HTR-8/SVneo (cell line): ENCODE measurements at places on chromosomes 6 and 20.

DNA sequence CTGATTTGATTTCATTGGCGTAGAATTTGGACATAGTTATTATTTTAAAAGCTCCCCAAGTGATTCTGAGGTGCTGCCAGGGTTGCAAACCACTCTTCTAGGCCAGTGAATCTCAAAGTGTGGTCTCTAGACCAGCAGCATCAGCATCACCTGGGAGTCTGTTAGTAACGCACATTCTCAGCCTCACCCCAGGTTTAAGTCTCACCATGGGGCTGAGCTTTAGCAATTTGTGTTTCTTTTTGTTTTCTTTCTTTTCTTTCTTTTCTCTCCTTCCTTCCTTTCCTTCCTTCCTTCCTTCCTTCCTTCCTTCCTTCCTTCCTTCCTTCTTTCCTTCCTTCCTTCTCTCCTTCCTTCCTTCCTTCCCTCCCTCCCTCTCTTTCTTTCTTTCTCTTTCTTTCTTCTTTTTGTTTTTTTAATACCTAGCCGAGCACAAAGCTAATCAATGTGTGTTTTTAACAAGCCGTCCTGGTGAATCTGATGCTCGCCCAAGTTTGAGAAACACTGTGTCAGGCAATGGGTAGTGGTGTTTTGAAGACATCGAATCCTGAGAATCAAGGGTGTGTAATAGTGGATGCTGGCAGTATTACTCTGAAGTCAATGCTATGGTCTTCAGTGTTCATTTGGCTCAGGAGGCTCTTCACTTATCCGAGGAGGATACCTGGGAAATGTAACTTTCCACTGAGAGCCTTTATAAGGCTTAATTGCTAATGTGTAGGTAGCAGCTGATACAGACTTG is 104.9 kb downstream of the SLX4IP start:
- no peak for DNase-seq

DNA sequence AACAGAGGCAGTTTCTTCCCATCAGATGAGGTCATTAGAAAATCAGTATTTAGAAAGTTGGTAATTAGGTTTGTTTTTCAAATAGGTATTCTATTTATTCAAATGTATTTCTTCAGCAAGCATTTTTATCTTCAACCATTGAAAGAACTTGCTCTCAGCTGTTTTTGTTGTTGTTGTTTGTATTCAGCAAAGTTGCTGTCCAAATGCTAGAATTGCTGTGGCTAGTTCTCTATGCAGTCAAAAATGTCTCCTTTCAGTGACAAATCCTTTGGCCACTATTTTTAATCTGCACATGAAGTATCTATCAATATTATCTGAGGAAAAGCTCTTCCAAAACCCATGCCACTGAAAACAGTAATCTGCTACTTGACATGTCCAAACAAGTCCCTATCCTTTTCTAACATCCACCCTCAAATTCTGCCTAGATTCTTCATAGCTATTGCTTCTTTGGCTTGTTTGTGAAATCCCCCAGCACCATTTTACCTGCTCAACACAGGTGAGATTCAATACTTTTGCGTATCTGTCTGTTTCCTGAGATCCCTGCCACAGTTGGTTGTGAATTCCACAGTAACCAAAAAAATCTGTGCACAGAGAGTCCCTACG is 1005.4 kb downstream of the GRIK2 start:
- no peak for DNase-seq

DNA sequence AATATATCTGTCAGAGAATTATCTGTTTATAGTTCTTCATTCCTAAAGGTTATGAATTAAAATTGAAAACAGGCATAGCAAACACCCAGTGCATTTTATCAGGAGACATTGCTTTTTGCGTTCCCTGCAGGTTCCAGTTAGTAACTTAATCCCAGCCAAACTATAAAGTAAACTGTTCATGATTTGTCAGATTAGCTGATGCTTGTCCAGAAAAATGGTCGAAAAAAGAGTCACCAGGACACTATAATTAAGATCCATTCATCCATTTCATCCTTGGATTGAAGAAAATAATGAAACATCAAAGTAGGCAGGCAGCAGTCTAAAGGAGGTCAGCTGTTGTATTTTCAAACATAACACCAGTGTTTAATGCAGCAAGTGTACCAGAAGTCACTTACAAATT is 75.9 kb downstream of the EPHA7 start:
- no peak for DNase-seq

GRCh38 chr6:48397887-48398286 is 286.9 kb upstream of the PTCHD4 start:
- DNase-seq, result no peak

DNA sequence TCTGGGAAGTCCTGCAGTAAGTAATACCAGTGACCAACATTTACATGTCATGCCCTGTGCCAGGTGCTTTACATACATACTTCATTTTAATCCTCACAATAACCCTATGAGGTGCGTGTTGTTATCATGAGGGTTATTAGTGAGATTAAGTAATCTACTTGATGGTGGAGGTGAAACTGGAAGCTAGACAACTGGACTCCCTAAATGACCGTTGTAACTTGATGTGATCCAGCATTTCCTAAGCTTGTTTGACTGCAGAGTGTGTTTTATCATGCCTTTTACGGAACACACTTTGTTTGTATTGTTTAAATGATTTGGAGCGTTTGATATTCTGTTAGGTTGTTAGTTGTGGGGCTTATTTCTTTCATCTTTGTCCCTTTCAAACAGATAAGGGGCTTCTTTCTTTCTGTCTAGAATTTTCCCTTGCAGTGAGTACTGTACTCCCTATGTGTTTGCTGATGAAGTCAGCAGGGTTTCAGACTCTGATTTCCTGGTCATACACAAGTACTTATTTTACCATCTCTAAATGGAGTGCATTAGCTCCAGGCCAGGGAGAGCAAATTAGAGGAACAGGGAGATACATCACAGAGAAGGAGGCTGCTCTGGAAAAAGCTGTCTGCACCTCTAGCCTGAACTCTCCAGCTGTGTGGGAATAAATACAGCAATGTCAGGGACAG is 29.7 kb downstream of the CHMP4B start:
- no peak for DNase-seq

DNA sequence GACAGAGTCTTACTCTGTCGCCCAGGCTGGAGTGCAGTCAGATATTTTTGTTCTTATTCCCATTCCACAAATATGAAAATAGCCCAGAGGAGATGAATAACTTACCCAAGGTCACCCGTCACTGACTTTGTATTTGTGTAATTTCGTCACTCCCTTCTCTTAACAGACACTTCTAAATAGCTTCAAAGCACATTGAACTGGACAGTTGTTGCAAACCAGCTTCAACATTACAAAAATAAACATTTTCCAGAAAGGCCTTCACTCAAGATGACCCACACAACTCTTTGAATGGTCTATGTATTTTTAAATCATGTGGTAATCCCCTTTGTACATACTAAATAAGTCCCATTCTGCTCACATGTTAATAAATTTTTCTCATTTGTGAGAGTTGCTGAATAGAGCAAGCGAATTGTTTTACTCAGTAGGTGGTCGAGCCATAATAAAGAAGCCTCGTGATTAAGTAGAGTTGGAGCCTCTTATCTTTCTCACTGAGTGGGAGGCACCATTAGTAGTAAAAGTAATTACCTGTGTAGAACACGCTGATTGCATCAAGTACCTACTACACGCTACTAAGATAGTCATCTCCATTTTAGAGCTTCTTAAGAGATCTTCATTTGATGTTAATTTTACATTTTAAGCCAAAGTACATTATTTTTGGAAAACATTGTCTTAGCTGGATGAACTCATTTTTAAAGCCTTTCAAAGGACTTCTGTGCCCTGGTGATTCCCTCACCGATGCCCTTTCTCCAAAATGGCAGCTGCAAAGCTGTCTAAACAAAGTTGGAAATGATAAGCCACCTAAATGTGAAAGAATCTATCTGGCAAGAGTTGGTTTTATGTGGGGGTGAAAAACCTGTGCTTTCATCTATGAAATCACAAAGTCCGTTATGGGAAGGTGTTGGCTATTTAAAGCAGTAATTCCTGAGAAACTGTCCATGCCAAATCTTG is 110.0 kb downstream of the TSHZ2 start:
- no peak for DNase-seq

DNA sequence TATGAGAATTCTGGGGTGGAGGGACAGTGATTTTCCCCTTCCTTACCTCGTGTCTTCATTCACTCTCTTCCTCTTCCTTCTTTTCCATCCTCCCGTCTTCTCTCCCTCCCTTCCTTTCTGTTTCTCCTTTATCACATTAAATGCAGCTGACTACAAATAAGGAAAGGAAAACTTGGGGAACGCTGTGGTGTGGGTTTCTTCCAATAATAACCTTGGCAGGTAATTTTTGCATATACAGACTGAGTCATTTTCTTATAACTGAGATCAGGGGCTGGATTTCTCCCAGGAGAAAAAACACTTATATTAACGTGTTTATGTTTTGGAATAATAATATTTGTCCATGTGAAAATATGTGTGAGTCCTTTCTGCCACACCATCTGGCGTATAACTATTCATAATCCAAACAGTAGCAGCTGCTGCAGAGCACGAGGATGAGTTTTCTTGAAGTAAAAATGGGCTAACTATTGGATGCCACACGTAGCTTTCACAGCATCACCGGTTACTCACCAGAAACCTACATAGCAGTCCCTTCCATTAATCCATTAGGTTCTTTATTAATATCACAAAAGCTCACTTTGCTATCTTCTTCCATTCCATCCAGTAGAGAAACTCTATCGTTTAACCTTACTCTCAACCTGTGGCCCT is 139.2 kb upstream of the SASH1 start:
- no peak for DNase-seq

- DNase-seq, result no peak
Observed at GRCh38 chr6:98824162-98824901, 10.0 kb upstream of the POU3F2 start.

- no peak for DNase-seq
Observed at GRCh38 chr20:564192-564591, 20.6 kb upstream of the CSNK2A1 start.

- DNase-seq, result no peak
Observed at GRCh38 chr6:168226902-168227318, 92.7 kb downstream of the DACT2 start.

GRCh38 chr20:18956890-18957289 is 143.3 kb downstream of the SCP2D1 start:
- DNase-seq, result no peak

DNA sequence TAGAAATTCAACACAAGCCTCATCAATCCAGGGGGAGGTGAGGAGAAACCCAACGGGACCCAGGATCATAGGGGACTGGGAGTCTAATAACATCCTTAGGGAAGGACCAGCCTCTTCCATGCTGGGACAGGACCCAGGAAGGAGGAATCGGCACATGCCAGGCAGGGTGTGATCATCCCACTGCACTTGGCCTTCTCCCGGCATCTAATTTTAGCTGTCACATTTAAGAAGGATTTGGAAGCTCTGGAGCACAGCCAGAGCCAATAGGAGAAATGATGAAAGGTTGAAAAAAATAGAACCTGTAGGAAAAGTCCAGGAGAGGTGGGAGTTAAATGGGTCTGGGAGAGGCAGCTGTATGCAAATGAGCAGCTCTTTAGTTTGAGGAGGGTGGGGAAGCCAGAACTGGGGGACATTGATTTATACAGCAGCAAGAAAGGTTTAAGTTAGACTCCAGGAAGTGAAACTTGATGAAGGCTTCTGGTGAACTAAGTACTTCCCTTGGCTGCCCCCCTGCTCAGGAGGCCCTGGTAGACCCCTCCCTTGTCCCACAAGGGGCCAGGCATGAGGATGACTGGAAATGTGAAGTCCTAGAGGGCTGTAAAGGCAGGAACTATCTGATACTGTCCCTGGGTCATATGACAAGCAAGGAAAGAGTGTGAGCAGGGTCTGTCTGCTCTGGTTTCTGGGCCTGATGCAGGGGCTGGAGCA is 260.3 kb downstream of the LRFN2 start:
- no peak for DNase-seq

DNA sequence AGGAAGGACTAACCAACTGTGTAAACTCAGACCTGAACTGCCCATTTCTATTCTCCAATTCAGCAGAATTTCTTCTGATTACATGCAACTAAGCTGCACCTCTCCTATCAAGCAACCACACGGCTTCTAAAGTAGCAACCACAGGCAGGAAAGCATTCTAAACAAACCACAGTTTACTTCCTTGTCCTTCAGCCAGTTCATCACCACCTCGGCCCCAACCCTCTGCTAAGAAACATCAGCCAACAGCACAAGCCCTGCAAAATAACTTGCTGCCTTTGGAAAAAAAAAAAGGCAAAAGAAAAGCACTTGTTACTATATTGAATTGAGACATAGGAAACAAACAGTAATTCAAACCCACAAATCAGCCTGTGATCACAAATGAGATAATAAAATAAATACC is 140.3 kb downstream of the NFATC2 start:
- no peak for DNase-seq

- no peak for DNase-seq
Observed at GRCh38 chr6:10383331-10384090, 31.4 kb downstream of the TFAP2A start.

DNA sequence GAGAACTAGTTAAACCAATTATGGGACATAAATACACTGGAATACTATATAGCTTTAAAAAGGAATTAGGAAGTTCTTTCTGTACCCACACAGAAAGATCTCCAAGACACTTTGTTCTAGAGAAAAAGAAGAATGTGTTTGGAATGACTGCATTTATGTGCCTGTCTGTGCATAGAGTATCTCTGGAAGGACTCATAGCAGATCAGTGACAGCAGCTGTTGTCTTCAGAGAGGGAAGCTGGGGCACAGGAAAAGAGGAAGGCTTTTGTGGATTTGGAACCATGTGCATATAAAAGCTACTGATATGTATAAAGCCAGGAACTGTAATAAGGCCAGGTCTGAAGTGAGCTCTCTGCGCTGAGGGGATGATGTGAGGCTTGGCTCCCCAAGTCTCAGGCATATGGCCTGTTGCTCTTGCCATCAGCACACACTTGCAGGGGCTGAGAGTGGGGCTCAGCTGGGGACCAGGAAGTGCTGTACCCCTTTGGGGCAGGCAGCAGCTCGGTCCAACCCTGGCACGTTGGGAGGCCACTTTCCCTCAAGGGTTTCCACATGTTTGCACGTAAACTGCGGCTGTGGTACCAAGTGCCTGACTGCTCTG is 31.8 kb upstream of the CCDC167 start:
- no peak for DNase-seq

DNA sequence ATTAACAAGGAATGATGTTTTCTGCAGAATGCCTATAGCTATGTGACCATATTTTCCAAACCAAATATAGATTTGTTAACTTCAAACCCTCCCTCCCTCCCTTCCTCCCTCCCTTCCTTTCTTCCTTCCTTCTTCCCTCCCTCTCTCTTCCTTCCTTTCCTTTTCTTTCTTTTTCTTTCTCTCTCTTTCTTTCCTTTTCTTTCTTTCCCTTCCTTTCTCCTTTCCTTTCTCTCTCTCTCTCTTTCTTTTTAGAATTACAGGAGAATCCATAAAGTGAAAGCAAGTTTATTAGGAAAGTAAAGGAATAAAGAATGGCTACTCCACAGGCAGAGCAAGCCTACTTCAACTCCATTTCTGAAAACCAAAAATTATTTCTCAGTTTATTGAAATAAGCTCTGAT is 153.0 kb downstream of the AHI1 start:
- DNase-seq, result no peak

GRCh38 chr6:147693181-147693580 is 184.7 kb downstream of the SAMD5 start:
- DNase-seq, result no peak

DNA sequence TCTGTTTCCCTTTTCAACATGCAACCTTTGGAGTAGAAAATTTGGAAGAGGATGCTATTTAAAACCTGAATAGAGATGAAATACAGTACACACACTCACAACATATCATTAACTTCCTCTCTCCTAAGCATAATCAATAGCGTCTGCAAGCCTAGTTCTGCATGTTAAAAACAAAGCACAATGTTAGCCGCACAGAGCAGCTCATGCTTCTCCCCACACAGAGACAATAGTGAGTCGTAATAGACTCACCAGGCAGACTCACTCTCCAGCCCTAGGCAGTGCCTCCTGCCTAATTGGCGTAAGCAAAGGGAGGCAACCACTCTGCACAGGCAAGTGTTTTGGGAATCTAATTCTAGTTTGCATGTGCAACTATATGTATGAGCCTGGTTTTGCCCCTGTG is 45.8 kb upstream of the ARID1B start:
- no peak for DNase-seq
